ENCODE measurements at places on chromosomes 2 and 18.
A peak's percentile ranks its signal among the peaks of the same experiment; 100 is the strongest.

- no peak for DNase-seq
Measured at GRCh38 chr2:203748331-203749126, 42.1 kb downstream of the CD28 start.

GRCh38 chr2:158740127-158740526 is 55.0 kb upstream of the DAPL1 start:
- DNase-seq, result no peak

DNA sequence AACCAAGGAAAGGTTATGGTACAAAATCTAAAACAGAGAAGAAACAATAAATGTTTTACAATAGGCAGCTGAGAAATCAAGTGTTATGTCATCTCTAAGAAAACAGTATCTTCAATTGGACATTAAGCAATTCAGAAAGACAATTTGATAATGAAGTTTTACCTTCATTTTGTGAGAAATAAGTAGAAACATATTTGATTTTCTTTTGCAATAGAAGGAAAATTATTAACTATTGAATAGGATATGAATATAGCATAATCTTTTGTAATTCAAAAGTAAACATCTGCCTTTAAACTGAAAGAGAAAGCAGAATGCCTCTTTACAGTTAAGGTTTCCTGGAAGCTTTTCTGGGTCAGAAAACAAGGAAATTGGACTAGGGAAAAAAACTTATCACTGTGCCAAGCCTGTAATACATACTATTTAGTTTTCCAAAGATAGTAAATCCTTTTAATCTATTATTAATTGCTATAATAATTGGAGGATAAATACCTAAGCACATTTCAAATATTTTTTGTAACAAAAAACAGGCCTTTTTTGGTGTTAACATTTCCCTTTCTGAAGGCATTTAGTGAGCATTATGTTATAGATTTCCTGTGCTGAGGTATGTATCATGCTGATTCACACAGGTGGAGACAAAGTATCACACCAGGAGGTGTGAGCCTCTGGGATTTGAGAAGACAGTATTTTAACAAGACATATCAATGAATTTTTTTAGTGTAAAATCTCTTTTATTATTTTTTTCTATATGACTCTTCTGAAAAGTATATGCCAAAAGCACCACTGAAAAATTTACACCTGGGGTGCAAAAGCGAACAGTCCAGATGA is 947.0 kb upstream of the CDH2 start:
- DNase-seq, result no peak

GRCh38 chr2:239057533-239057932 is 209.6 kb downstream of the TWIST2 start:
- DNase-seq, result no peak

DNA sequence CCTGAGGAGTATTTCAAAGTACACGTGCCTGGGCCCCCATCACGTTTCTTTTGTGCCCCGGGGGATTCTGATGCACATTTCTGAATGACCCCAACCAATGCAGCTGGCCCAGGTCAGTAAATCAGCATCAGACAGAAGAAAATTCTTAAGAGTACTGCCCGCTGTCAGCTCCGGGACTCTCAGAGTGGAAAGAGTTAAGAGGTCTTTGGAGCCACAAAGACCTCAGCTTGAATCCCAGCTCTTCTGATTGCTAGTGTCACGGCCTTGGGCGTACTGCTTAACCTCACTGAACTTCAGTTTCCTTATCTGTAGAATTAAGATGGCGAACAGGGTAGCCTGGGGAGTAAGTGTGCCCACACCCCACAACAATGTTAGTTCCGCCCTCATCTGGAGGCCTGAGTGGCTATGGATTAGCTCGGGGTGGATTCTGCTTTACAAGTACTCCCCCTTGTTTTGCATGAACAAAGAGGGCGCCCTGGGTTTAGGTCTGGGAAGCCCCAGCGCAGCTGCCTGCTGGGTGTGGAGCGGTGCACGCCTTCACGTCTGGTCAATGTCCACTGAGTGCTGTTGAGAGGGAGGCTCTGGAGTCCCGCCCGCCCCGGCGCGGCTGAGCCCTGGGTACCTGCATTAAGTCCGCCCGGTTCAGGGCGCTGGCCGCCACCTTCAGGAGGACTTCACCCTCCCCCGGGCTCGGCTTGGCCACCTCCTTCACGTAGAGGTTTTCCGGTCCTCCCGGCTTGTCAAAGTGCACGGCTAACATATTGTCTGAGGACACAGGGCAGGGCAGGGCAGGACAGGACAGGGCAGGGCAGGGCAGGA is 858 bp downstream of the TP53I3 start:
- DNase-seq, result peak; percentile 55

- DNase-seq, result no peak
Measured at GRCh38 chr2:232336241-232336736, 42.3 kb upstream of the ALPP start.

DNA sequence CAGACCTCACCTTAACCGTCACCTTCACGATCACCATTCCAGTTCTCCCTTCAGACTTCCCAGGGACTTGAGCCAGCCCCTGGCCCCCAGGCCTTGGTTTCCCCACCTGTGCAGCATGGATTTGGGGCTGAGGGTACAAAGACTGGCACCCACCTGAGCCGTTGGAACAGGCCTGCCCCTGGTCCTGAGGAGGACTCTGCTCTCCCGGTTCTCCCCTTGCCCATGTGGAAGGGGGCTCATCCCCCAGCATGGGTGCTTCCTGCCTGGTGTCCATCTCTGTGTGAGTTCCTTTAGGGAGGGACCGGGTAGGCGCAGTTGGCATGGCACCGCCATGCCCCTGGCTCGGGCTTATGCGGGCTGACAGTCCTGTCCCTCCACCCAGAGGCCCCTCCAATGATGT is 10.9 kb upstream of the GPR35 start:
- DNase-seq, result no peak

- DNase-seq, result no peak
Measured at GRCh38 chr2:40102447-40102846, 323.4 kb upstream of the THUMPD2 start.

DNA sequence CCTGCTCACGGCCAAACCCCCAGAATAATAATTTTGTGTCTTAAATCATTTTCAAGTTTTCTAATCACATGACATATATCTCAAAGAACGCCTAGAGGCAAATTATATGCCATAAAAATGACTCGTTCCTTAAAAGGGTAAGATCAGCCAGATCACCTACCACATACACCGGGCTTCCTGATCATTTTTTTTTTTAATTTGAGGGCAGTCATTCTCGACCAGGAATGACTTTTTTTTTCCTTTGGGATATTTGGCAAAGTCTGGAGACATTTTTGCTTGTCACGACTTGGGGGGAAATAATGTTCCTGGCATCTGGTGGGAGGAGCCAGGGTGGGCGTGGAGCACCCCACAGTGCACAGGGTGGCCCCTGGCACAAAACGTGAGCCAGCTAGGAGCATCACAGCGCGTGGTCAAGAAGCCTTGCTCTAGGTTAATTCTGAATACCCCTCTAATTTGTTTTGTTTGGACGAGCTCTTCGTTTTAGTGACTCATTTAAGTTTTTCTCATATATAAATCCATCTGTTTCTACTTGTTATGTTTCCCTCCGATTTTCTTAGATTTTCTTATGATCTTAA is 94.9 kb downstream of the TWIST2 start:
- no peak for DNase-seq

GRCh38 chr2:114700440-114700839 is 258.0 kb downstream of the DPP10 start:
- DNase-seq, result no peak

DNA sequence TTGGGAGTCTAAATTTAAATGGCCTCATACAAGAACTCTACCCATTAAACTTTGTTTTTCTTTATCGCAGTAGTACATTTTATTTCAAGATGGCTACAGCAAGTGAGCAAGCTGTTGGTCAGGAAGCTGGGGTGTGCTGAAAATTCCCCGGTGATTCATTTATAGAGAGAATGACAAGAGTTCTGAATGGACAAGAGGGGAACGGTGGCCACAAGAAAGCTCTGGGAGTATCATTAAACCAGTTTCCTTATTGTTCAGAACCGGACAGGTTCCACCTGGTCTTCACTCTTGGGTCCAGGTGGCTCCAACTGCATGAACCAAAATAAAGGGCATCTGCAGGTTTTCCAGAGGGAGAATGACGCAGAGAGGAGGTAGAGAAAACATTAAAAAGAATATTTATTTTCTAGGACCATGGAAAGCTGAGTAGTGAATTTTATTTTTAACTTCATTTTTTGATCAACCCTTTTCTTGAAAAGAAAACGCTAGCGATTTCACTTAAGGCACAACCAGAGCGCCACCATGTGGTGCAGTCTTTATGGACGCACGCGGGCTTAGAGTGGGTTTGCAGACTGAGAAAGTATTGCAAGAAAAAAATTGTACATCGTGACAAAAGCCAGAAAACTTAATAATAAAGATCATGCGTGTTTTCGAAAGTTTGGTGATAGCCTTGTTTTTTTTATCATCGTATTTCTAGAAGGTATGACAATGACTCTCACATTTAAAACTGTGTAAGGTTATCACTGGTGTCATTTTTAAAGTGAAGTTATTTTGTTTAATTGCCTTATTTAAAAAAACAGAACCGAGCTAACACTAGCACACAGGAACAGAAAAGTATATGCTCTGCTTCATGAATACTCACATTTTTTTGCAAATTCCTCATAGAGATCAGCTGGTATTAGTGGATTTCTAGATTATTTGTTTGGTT is 97.9 kb upstream of the NOL4 start:
- no peak for DNase-seq

- no peak for DNase-seq
Measured at GRCh38 chr2:132797556-132797955, 127.6 kb upstream of the LYPD1 start.

GRCh38 chr2:132384491-132385151 is 32.0 kb upstream of the GPR39 start:
- no peak for DNase-seq

DNA sequence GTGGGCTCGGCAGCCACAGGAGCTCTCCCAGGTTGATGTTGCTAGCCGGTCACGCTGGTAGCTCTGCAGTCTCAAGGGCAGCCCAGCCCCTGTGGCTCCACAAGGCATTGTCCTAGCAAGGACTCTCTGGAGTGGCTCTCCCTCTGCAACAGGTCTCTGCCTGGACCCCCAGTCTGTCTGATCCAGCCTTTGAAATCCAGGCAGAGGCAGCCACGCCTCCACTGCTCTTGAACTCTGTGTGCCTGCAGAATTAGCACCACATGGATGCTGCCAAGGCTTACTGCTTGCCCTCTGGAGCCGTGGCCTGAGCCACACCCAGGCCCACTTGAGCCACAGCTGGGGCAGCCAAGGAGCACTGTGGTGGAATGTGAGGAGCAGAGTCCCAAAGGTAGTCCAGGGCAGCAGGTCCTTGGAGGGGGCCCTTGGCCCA is 43.0 kb upstream of the FAHD2A start:
- DNase-seq, result no peak

- DNase-seq, result no peak
Measured at GRCh38 chr2:148602885-148603561, 41.5 kb upstream of the EPC2 start.

All from CD4-positive, alpha-beta T cell treated with Interleukin-4 for 4 hours (primary cell).